NCI-H69 (cell line): ENCODE measurements at places on chromosomes 4 and X.

DNA sequence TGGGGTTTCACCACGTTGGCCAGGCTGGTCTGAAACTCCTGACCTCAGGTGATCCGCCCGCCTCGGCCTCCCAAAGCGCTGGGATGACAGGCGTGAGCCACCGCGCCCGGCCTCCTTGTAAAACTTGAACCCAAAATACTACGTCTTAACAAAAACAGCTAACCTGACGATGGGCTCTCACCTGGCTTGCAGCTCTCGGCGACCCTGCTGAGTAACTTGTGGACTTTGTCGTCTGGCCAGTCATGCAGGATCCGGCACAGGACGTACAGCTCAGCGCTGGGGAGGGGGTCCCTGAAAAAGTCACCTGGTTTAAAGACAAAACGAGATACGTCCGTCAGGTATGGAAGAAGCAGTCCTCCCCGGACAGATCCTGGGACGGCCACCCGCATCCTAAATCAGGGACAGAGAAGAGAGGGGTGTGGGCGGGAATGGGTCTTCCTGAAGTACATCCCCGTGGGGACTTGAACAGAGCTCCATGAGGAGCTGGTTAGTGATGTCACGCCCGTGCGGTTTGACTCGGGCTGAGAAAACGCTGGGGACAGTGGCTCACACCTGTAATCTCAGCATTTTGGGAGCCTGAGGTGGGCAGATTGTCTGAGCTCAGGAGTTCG is 20.7 kb upstream of the SLC25A6 start:
- DNase-seq: no peak

GRCh38 chr4:77695774-77696173 is 90.2 kb downstream of the CXCL13 start:
- DNase-seq: no peak

- peak; percentile 92 for DNase-seq
These were observed at the start of gene TMEM164 for GRCh38 chrX:110002300-110003166. TSS of gene TMEM164 (plus strand) at chrX:110003114. CDS start at chrX:110003775, 661 bp downstream.

GRCh38 chr4:34183926-34184325 is 2060.4 kb downstream of the ARAP2 start:
- DNase-seq: peak; percentile 59

DNA sequence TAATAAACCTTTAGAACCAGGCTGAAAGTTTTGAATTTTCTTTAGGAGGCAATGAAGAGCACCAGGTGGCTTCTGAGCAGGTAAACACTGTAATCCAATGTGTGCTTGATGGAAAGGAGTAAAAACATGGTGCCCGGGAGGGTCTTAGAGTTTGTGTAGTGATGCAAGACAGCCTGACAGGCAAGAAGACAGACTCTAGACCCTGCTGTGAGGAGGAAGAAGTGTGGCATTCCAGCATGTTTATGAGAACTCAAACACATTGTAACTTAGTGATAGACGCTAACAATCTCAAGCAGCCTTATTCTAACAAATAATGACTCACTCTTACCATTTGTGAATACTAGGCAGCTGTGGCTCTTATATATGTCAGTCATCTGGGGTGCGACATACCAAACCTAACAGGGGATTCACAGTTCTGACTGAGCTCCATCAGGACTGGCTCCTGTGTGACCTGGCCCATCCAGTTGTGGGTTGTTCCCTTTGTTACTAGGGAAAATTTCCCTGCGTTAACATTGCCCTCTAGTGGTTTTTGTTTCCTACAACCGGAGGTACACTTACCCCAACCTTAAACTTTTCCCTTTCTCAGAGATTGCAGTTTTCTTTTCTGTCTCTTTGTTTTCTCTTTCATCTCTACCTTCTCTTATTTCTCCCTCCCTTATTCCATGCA is 53.8 kb downstream of the VSIG4 start:
- DNase-seq: peak; percentile 1

GRCh38 chr4:172169871-172170270 is 356.7 kb downstream of the GALNTL6 start:
- DNase-seq: no peak

DNA sequence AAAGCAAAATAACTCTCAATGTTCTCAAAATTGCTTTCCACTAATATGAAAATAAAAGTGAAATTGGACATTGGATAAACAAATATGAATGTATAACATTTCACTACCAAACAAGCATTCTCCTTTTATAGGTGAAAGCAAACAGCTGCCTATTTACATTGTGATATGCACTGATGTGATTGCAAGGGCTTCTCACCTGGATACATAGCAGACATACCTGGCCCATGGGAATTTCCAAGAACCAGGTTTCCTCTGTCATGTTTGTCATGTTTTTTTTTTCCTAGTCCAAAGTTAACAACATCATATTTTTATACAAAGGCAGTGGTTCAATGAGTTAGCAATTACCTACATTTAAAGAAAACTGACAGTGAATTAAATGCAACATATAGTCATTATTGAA is 228.5 kb downstream of the ANKRD50 start:
- DNase-seq: peak; percentile 58
